ENCODE measurements at places on chromosomes 6 and 20. TPM values are rescaled to one million over a fixed set of nuclear protein-coding genes. Genes with fewer than 3 reads are reported as not detected.

DNA sequence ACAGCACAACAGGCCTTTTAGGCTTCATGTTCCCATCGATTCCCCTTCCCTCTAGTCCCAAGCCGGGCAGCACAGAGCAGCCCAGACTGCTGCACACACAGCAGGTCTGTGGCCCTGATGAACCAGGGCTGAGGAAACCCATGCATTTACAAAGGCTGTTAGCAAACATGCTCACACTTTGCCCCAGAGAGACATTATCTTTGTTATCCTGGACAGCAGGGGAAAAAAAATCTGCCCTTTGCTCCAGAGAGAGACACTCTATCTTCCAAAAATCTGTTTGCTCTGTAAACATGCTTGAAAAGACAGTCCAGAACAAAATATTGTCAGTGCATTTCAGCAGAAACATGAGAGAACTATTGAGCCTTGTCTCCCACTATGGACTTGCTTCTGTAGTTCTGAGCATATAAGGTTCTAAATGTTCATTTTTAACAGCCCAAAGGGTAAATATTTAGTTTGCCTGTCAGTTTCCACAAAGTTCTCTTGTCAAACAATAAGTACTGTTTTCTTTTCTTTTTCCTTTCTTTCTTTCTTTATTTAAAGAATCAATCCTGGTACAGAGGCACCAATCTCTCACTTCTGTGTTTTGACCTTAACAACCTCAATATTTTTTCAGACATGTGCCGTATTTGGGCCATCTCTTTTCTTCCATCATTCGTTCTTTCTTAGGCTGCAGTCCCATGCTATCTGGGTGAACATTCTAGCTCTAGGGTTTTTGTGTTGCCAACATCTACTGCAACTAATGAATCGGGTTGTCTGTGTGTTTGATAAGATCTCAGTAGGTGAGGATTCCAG lies 468.0 kb downstream of the EPM2A start:
- DNase-seq: no peak

DNA sequence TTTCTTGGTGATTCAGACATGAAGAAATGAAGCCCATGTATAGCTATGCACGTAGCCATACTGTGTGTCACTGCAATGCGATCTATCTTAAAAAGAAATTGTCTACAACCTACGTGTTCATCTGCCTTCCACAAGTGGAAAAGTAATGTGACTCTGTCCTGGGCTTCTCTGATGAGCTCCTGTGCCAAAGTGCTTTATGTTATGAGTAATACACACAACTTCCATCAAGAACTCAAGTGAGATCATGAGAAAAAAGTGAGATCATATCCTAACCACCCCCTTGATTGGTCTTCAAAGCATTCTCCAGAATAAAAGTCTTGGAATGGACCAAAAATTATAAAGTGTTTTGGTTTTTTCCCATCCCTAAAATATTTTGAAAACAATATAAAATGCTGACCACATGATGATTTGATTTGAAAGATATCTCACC lies 114.3 kb downstream of the DST start:
- DNase-seq: no peak

GRCh38 chr6:148524976-148525375 lies 182.3 kb downstream of the SASH1 start:
- no peak for DNase-seq

DNA sequence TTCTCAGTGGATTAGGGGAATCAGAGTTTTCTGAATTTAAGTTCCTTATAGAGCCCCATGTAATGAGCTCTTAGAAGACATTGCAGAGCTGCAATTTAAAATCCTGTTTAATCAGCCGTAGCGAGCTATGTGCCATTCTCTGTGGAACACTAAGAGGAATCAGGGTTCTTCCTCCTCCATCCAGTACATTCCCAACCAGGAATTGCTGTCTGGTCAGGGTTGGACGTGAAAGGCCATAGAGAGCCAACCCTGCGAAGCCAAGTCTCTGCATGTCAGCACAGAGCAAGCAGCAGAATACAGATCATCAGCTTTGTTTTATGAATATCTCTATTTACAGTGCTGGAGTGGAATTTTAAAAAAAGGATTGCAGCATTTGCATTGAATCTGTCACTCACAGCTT lies 366.0 kb downstream of the LAMA2 start:
- no peak for DNase-seq

Gene ADGRB3
- total RNA-seq: not detected

DNA sequence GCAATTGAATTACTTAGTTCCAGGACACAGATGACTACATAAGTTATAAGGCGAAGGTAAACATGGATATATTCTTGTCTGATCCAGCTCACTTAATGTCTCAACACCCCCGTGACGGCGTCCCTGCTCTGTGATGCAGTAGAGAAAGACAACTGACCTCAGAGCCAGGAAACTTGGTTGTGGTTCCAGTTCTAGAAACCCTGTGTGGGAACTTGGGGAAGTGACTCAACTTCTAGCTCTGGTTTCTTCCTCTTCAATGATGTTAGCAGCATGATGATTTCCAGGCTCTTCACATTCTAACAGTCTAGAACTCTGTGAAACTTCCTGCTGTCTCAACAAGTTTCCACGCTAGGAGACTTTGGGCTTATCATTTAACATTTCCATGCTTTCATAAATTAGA lies 18.4 kb downstream of the LAMA4 start:
- DNase-seq: no peak

DNA sequence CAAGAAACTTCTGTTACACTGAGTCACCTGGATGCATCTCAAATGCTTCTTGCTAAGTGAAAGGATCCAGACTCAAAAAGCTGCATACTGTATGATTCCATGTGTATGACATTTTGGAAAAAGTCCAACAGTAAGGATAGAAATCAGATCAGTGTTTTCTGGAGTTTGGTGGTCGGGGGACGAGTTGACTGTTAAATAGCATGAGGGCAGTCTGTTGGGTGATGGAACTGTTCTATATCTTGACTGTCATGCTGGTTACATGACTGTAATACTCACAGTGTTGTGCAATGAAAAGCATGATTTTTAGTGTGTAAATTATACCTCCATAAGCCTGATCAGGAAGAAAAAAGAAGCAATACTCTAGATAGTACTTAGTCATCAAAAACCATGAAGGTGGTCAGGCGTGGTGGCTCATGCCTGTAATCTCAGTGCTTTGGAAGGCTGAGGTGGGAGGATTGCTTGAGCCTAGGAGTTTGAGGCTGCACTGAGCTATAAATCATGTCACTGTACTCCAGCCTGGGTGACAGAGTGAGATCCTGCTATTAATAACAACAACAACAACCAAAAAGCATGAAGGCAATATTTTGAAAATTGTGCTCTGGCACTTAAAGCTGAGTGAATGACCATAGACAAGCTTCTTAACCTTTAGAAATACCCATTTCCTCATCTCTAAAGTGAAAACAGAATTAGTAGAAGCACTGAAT lies 30.5 kb upstream of the SASH1 start:
- no peak for DNase-seq

DNA sequence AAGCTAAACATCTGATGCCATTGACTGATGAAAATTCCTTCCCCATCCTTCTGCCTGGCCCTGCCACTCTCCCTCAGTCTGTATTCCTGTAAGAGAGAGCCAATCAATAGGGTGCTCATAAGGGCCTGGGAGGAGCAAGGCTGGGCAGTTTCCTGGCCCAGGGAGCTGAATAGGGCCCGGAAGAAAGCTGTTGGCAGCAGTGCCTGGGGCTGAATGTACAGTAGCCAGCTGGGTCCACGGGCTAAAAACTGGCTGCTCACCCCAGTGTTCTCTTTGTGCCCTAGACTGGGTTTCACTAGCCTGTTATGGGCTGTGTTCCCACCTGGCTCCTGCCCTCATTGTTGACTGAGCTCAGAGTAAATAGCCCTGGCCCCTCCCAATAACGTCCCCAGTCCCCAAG lies 1.7 kb upstream of the WFDC2 start:
- DNase-seq: no peak

GRCh38 chr20:5511082-5511481 lies 194.3 kb upstream of the PROKR2 start:
- no peak for DNase-seq

DNA sequence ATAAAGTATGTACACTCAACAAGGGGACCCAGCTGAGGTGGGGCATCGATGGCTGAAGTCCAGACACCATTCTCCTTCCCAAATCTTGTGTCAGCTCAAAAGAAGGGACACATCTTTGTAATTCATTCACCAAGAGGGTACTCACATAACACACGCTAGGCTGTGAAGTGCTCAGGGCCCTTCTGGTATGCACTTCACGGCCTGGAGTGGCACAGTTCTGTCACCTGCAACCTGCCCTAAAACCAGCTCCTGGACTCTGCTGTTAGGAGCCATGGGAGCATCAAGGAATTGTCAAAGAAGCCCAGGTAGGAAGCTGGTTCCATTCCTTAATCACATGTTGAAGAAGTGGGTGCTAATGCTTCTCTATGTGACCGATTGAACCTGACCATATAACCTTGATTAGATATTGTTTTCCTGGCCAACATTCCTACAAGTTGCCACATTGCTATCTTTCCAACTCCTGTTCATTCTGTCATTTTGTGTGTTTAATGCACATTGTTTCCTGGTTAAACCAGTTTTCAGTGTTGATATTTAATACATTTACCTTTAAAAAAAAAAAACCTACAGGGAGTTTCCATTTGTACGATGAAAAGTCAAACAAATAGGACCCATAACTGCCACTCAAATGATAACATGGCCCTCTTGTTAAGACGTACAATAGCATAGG lies 127.3 kb downstream of the TNFRSF21 start:
- DNase-seq: no peak

DNA sequence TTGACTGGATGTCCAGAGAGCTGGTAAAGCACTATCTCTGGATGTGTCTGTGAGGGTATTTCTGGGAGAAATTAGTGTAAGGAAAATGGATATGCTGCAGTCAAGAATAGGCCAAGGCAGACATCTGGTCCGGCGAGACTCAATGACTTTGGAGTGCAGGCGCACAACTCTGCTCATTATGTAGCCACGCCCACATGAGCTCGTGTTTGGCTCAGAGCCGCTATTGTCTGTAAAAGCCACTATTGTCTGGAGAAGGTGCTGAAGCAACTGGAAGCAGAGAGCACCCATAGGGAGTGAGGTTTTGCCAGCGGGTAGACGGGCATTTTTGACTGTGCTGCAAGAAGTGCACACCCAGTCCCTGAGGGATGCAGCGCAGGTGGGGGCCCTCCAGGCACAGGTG lies 305.0 kb upstream of the POU3F2 start:
- DNase-seq: no peak

DNA sequence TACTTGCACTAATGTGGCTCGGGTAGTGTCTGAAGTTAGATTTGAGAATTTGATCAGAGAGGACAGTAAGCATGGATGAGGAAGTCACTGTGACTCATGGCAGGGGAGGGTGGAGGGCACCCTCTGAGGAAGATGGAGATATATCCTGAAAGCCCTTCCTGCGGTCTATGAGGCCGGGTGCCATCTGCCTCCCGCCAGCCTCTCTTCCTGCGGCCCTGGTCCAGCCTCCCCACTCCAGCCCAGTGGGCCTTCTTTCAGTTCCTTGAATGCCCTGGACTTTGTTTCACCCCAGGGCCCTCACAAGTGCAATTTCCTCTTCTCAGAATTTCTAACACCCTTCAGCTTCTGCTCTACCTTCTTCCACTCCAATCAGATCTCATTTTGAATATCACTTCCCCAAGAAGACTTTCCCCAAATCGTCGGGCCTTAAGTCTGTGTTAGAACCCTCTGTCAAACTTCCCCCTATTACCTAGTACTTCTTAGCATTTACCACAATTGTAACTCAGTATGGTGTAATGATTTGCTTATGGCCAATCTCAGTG lies 20.2 kb upstream of the TNFAIP3 start:
- no peak for DNase-seq

Gene GABRR1
- total RNA-seq: not detected

Gene PCIF1
- 118 TPM for total RNA-seq

Gene CALHM5
- total RNA-seq: not detected

Gene TBXT
- not detected for total RNA-seq

GRCh38 chr6:150406948-150407347 lies 38.1 kb downstream of the IYD start:
- DNase-seq: no peak

DNA sequence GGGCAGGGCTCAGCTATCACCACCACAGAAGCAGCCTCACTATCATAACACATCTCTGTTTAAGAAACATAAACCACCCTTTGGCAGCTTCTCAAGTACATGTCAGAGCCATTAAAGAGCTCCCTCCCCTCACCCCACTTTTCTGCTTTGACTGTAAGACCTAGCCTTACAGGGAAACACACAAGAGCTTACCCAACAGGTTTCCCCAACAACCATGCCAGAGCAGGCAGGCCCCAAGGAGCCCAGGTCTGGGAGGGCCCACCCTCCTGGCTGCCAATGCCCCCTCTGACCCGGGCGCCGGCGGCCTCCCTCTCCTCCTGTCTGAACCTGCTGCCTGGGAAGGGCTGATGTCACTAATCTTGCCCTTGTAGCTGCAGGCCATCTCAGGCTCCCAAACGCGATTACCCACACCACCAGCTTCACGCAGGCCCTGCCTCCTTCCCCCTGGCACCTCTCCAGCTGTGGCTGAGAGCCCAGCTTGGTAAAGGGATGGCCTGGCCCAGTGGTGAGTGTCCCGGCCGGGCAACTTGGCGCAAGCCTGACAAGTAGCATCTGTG lies 402.0 kb downstream of the MAFB start:
- no peak for DNase-seq

Gene TOP1
- total RNA-seq: 58.5 TPM

Gene MLN
- total RNA-seq: not detected

DNA sequence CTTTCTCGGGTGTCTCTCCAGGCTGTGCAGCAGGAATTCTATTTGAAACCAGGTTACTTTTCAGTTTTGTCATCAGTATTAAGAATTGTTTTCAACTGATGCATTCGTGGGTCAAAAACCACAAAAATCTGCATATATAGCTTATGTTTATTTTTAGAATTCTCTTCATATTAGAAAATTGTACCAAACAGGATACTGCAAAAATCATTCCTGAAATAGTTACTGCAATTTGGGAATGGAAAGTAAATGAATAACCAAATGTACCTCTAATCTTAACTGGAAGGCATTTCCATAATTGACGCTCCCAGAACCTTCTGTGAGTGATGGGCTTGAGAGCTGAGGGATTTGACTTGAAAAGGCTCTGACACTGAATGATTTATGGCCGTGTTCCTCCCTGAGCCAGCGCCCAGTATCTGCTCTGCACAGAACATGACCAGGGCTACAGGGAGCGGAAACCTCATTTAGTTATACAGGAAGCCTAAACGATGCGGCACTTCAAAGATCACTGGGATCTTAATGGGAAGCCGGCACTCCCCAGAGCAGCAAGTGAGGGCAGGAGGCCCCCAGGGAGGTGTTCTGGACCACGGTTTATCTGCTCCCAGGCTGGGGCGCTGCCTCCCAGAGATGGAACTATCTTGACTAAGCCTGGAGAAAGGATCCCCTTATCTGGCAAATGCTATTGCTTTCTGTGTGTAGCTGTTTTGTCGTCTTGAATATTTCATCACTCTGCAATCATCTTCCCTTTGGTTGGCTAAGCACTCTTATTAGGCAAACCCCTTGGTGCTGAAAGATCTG lies 446.0 kb downstream of the QKI start:
- no peak for DNase-seq

DNA sequence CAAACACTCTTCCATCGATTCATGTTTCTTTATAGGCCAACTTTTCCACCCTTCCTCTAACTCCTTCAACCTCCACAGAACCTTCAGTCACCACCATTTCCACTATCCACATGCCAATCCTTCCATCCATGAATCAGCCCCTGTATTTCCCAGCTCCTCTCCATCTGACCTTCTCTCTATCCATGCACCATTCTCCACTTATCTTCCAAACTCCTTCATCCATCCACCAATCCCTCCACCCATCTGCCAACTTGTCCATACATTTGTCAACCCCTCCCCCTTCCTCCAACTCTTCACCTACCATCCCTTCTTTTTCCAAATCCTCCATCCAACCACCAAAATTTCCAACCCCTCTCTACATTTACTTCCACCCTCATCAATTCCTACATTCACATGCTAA lies 49.9 kb downstream of the MAFB start:
- DNase-seq: no peak

- no peak for DNase-seq
These were observed 19.2 kb upstream of the SSR1 start for GRCh38 chr6:7332090-7332745.

Data from CD8-positive, alpha-beta T cell (primary cell).